ENCODE measurements at places on chromosomes 6 and 20.

DNA sequence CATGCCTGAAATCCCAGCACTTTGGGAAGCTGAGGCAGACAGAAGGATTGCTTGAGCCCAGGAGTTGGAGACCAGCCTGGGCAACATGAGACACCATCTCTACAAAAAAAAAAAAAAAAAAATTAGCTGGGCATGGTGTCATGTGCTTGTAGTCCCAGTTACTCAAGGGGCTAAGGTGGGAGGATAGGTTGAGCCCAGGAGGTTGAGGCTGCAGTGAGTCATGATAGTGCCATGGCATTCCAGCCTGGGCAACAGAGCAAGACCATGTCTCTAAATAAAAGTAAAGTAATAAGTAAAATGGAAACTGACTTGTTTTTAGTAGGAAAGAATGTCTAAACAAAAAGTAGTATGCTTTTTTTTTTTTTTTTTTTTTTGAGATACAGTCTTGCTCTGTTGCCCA, 240.7 kb downstream of the ARID1B start:
- DNase-seq, result no peak

- no peak for DNase-seq
Observed at GRCh38 chr6:144647971-144648651, 363.0 kb downstream of the UTRN start.

DNA sequence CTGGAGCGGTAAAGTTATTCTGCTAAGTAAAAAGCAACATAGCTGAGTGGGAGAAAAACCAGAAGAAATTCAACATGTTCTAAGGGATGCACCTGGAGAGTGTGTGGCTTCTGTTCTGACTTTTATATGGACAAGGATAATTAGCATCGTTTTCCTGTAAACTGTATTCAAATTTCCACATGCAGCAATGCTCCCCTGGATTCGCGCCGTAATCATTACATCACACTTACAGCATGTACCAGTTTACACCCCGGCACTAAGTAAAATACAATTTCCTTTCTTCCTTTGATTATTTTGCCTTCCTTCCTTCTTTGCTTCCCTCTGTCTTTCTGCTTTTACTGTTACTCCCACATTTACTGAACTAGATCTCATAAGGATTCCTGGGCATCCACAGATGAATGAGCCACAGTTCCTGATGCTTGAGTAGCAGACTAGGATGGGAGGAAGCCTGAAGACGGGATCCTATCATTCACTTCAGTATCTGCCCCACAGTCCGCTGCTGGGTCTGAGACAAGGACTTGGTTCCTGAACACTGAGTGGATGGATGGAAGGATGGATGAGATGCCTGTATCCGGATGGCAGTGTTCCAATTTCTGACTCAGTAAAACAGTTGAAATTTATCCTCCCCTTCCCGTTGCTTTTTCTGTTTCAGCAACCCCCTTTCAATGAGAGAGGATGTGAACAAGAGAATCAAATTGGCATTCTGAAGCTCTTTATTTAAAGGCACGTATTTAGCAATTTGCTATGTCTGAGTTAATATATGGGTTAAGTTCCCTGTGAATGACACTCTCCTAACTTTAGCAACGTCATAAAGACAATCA, 174.6 kb downstream of the GJA10 start:
- no peak for DNase-seq

GRCh38 chr20:11546939-11547338, 370.8 kb upstream of the BTBD3 start:
- DNase-seq, result no peak

- DNase-seq, result no peak
Observed at GRCh38 chr6:136171231-136171630, 78.9 kb downstream of the MTFR2 start.

GRCh38 chr6:43196337-43196736, 14.3 kb downstream of the CUL9 start:
- no peak for DNase-seq

- DNase-seq, result no peak
Observed at GRCh38 chr20:2358006-2358405, 22.7 kb upstream of the TGM6 start.

DNA sequence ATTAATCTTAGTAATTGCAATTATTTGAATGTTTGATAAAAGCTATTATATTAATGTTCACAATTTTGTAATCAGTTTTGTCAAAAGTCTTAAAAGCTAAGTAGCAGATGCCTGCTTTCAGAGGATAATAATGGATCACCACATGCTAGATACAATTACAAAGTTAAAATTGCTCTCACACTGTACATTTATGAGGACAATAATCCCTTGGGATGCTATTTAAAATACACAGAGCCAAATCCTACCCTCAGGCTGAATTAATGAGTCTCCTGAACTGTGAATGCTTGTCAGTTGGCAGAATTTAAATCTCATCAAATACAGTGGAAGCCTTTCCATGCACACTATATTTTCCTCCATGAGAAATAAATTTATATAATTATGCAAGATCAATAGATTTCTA, 153.3 kb upstream of the SYNCRIP start:
- DNase-seq, result no peak

- no peak for DNase-seq
Observed at GRCh38 chr20:33897313-33897912, 86.3 kb downstream of the CHMP4B start.

- DNase-seq, result no peak
Observed at GRCh38 chr6:40341726-40342125, 245.4 kb downstream of the LRFN2 start.

GRCh38 chr6:113185299-113185698, 671.8 kb upstream of the MARCKS start:
- no peak for DNase-seq

DNA sequence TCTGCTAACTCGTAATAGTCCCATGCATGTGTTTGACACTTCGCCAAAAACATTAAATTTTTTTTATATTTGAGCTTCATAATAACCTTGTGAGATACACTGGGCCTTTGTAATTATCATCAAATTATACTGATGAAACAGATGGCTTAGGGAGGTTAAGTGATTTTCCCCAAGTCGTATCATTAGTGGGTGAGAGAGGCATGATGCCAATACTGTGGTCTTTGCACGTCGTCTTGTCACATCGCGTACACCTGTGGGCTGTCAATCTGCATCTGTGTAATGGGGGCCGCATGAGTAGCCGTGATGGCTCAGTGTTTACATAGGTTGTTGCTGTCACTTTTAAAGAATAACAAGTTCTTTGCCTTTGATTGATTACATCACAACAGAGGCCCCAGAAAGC, 1.7 kb downstream of the PRL start:
- no peak for DNase-seq

GRCh38 chr20:5092765-5093339, 26.9 kb downstream of the PCNA start:
- DNase-seq, result no peak

- no peak for DNase-seq
Observed at GRCh38 chr20:41286240-41286851, 31.2 kb downstream of the ZHX3 start.

DNA sequence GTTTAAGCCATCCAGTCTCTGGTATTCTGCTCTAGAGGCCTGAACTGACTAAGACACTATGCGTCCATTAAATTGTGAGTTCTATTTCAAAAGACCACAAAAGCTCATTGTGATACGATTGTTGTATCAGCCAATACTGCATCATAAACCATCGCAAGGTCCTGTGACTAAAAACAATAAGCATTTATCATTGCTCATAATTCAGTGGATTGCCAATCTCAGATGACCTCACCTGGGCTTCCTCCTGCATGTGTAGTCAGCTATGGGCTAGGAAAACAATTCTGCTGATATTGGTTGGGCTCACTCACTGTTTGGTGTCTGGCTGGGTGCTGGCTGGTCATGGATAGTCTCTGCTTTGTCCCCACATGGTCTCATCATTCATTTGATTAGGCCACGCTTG, 592.7 kb upstream of the BTBD3 start:
- DNase-seq, result no peak
